Activated CD8-positive, alpha-beta memory T cell treated with anti-CD3 and anti-CD28 coated beads, Interleukin-2, amount 10 ng/mL, durations not matched to agents 7 days and 5 days (primary cell): ENCODE measurements at places on chromosomes 1 and 21. TPM values are rescaled to one million over a fixed set of nuclear protein-coding genes. Genes with fewer than 3 reads are reported as not detected.

- peaks cover 7% of the 10 kb centered on the region for H3K27me3 ChIP-seq
- DNase-seq: peak; percentile 50
- H3K36me3 ChIP-seq: peaks cover 7% of the 10 kb centered on the region
- H3K27ac ChIP-seq: peak overlapping the region; percentile 44
- H3K4me3 ChIP-seq: peak overlapping the region; percentile 23
- peaks cover 23% of the 10 kb centered on the region for H3K4me1 ChIP-seq
Observed at GRCh38 chr21:35342440-35342839, 293.3 kb upstream of the RUNX1 start.

DNA sequence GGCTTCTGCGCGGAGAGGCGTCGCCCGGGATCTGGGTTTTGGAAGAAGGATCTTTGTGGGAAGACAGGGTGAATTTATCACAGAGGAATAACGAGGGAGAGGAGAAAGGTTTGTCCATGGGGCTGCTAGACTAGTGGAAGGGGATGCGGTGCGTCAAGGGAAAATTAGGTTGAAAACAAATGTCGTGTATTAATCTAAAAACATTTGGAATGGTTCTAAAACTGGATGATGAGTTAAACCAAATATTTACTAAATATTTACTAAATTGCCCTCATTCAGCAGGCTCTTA, 647 bp downstream of the RO60 start:
- no peaks in the 10 kb centered on the region for H3K27me3 ChIP-seq
- peak overlapping the region; percentile 96 for H3K27ac ChIP-seq
- no peak for DNase-seq
- H3K4me3 ChIP-seq: peak overlapping the region; percentile 91
- peaks cover 49% of the 10 kb centered on the region for H3K4me1 ChIP-seq
- H3K36me3 ChIP-seq: peaks cover 24% of the 10 kb centered on the region

DNA sequence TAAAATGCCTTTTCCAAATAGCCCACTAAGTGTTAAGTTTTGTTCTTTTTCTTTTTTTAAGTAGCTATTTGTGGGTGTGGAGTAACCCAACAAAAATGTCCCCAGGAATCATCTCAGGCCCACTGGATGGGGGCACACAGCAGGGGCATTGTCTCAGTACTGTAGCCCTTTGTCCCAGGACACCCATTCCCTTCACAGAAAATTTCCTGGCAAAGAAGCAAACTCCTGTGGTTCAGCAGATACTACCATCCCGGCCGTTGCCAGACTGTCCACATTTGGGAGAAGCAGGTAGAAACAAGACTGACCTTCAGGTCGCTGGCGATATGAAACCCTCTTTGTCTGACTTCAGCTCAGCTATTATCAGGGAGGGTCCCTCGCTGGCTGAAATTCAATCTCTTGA, 23.7 kb upstream of the SRRM1 start:
- H3K4me1 ChIP-seq: no peaks in the 10 kb centered on the region
- H3K27me3 ChIP-seq: peaks cover 56% of the 10 kb centered on the region

DNA sequence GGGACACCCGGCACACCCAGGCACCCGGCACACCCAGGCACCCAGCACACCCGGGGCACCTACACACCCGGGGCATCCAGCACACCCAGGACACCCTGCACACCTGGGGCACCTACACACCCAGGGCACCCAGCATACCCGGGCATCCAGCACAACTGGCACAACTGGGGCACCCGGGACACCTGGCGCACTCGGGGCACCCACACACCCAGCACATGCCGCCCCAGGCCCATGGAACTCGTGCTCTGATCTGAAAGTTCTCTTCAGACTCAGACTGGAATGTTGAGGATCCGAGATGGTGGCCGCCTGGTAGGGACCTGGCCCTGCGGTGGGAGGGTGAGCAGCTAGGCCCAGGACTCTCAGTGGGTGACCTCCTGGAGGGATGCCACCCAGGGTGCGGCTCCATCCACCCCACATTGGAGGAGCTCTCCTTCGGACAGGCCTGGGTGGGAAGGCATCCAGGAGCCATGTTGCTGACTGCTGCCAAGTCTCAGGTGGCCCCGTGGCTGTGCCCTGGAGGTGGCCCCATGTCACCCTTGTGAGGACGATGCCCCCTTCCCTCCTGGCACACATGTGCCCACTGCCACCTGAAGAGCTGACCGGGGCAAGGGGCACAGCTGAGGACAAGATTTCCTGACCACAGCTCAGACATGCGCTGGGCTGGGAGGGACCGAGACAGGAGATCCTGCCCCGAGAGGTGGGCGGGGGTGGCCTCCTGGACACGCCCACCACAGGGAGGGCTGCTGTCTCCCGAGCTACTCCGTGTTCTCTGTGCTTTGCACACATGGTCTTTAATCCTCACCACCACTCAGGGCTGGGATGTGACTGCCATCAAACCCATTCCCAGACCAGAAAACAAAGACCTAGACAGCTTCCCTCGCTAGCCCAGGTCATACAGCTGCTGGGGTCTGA, 37.0 kb downstream of the UBE2G2 start:
- no peaks in the 10 kb centered on the region for H3K27me3 ChIP-seq
- peak overlapping the region; percentile 85 for H3K27ac ChIP-seq
- H3K4me3 ChIP-seq: no peak overlapping the region
- peaks cover 2% of the 10 kb centered on the region for H3K36me3 ChIP-seq

DNA sequence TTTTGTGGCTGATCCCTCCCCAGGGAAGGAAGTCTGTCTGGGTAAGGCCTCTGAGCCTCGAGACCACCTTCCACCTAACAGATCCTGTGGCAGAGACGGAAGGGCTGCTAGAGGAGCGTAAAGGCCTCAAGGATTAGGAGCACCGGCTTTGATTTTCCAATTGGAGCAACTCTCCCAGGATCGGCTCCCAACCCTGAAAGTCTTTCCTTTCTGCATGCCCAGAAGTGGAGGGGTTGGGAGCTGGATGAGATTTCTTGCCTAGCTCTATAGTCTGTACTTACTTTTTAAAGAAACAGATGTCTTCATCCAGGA, 41.4 kb downstream of the ELK4 start:
- DNase-seq: peak; percentile 23
- H3K27ac ChIP-seq: no peak overlapping the region
- H3K27me3 ChIP-seq: no peaks in the 10 kb centered on the region
- no peak overlapping the region for H3K4me3 ChIP-seq
- peaks cover 26% of the 10 kb centered on the region for H3K4me1 ChIP-seq

DNA sequence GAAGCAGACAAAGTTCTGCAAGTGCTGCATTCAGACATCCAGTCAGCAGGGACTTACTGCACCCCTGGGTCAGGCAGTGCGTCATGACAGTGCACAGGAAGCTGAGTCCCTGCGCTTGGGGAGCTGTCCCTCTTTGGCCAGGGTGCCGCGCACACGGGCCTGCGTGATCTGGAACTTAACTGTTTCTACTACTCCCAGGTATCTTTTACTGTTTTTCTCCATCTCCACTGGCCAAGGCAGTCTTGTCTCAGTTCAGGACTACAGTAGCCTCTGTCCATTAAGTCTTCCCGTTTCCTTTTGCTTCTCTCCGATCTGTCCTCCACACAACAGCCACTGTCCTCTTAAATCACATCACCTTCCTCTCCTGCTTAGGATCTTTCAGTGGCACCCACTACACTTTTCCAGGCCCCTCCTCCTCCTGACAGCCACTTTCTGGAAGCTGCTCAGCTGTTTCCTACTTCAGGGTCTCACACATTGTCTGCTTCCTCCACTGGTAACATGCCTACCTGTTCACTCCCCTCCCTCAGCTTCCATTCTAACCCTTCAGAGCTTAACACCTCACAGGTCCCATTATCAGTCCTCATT, 15.9 kb downstream of the ERRFI1 start:
- H3K27me3 ChIP-seq: no peaks in the 10 kb centered on the region
- DNase-seq: no peak
- H3K27ac ChIP-seq: no peak overlapping the region

GRCh38 chr21:44428281-44428960, 26.9 kb upstream of the LRRC3 start:
- DNase-seq: peak; percentile 69
- H3K36me3 ChIP-seq: peaks cover 12% of the 10 kb centered on the region
- H3K4me1 ChIP-seq: no peaks in the 10 kb centered on the region

DNA sequence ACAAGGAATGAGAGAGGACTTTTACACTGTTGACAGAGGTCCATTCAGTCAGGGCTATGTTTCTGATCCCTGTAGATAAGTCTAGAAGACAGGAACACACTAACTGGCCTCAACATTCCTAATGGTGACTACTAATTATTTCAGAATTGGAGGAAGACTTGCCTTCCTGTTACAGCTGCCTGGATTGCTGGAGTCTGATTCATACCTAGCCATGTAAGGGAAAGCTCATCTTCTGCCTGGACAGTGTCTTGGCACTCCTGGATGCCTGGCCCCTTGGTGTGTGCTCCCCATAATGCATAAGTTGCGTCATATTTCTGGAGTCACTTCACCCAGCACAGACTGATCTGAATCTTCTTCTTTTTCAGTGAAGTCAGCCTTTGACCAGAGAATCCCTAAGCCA, 326.0 kb upstream of the RUNX1 start:
- H3K36me3 ChIP-seq: no peaks in the 10 kb centered on the region
- H3K4me1 ChIP-seq: no peaks in the 10 kb centered on the region
- DNase-seq: no peak

- peaks cover 30% of the 10 kb centered on the region for H3K27me3 ChIP-seq
- no peak overlapping the region for H3K4me3 ChIP-seq
- H3K36me3 ChIP-seq: no peaks in the 10 kb centered on the region
- DNase-seq: no peak
- no peak overlapping the region for H3K27ac ChIP-seq
- H3K4me1 ChIP-seq: no peaks in the 10 kb centered on the region
Observed at GRCh38 chr1:226510453-226510852, 38.1 kb upstream of the STUM start.

- no peak overlapping the region for H3K27ac ChIP-seq
- no peaks in the 10 kb centered on the region for H3K27me3 ChIP-seq
- no peaks in the 10 kb centered on the region for H3K4me1 ChIP-seq
- no peak for DNase-seq
- H3K36me3 ChIP-seq: no peaks in the 10 kb centered on the region
- no peak overlapping the region for H3K4me3 ChIP-seq
Observed at GRCh38 chr1:79587229-79587628, 580.7 kb upstream of the ADGRL4 start.

GRCh38 chr1:114126261-114127095, 27.2 kb downstream of the SYT6 start:
- peaks cover 4% of the 10 kb centered on the region for H3K4me1 ChIP-seq
- no peak overlapping the region for H3K4me3 ChIP-seq

DNA sequence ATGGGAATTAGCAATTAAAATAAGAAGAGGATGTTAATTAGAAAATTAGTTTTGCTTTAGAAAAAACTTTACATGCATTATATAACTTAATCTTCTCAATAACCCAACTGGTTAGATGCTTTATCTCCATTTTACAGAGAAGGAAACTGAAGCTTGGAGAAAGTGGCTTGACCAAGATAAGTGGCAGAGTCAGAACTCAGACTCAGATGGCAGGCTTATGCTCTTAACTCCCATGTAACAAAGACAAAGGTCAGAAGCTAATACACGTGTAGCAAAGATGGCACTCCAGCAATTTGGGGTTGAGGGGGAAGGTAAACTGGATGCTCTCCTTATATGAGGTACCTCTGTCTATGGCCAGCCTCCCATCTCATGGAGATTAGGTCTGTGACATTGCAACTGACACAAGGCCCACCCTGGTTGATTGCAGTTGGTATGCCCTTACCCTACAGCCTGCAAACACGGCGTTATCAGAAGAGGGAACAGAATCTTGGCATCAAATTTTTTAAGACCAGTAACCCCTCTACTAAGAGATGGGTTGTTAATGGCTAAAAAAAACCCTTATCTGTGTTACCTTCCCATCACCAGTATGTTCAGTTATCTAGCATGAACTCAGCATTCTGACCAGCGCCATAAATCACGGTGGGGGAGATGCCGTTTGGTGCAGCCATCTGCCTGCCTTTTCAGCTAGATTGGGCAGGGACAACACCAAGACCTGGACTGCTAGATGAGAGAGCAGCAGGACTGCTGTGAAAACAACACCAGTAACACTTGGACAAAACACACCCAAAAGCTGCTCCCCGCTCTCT, 97.0 kb downstream of the UBR4 start:
- H3K4me3 ChIP-seq: no peak overlapping the region
- H3K36me3 ChIP-seq: peaks cover 48% of the 10 kb centered on the region
- no peak for DNase-seq
- no peak overlapping the region for H3K27ac ChIP-seq
- H3K4me1 ChIP-seq: no peaks in the 10 kb centered on the region

- H3K27me3 ChIP-seq: no peaks in the 10 kb centered on the region
- H3K4me1 ChIP-seq: peaks cover 43% of the 10 kb centered on the region
- peak overlapping the region; percentile 15 for H3K27ac ChIP-seq
- DNase-seq: no peak
- no peak overlapping the region for H3K4me3 ChIP-seq
- H3K36me3 ChIP-seq: peaks cover 25% of the 10 kb centered on the region
Observed at GRCh38 chr1:12184008-12184681, 17.4 kb downstream of the TNFRSF1B start.

DNA sequence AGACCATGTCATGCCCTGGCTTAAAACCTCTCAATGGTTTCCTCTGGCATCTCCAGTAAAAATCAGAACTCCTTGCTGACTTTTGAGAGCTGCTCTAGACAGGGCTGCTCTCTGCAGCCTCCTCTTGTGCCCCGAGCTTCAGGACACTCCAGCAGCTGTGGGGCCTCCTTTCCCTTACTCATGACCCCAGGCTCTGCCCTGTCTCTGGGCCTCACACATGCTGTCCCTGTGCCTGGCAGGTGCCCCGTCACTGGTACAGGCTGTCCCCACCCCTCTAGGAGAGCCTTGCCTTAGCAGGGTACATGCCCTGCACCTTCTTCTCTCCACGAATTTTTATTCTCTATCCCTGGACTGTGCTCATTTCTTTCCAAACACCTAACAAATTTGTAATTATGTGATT, 43.2 kb downstream of the HIVEP3 start:
- no peak overlapping the region for H3K4me3 ChIP-seq
- no peak for DNase-seq
- peaks cover 20% of the 10 kb centered on the region for H3K4me1 ChIP-seq
- H3K36me3 ChIP-seq: no peaks in the 10 kb centered on the region
- H3K27me3 ChIP-seq: no peaks in the 10 kb centered on the region

DNA sequence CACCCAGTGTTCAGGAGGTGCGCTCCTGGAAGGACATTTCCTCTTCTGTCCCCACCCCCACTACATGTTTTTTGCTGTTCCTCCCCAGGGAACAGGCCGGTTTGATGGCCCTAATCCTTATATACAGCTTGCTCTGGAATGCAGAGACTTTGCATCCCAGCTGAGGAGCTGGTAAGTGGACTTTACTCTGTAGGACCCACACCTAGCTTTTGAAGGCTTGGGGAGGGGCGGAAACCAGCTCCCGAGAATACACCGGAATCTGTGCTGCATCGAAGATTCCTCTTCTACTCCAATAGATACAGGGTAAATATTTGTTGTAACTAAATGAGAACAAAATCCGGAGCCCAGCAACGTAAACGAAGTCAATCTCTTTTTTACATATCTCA, 1.2 kb upstream of the CGN start:
- H3K27me3 ChIP-seq: peaks cover 12% of the 10 kb centered on the region
- peak overlapping the region; percentile 75 for H3K4me3 ChIP-seq
- DNase-seq: no peak
- no peaks in the 10 kb centered on the region for H3K36me3 ChIP-seq
- peaks cover 24% of the 10 kb centered on the region for H3K4me1 ChIP-seq

The LCE5A gene
- total RNA-seq: not detected
